ENCODE measurements at places on chromosomes 13 and 19.

DNA sequence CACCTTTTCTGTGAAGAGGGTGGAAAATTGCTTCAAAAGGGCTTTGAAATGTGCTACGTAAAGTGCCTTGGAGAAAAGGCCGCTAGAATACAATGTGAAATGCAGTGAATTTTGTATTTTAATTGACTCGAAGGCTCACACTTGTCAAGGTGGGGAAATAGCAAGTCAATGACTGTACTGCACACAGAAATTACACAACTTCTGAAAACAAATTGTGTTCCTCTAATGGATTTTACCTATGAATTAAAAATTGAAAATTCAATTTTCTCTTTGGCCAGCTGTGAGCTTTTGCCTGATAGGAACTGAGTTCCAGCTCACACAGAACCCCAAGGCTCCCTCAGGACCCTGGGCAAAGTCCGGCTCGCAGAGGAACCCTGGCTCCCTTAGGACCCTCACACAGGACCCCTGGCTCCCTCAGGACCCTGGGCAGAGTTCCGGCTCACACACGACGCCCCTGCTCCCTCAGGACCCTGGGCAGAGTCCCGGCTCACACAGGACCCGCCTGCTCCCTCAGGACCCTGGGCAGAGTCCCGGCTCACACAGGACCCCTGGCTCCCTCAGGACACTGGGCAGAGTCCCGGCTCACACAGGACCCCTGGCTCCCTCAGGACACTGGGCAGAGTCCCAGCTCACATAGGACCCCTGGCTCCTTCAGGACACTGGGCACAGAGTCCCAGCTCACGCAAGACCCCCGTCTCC lies 324.9 kb downstream of the UQCRFS1 start:
- no peak for DNase-seq

GRCh38 chr13:95677564-95678266 lies 776 bp downstream of the DNAJC3 start:
- DNase-seq = peak; percentile 19

DNA sequence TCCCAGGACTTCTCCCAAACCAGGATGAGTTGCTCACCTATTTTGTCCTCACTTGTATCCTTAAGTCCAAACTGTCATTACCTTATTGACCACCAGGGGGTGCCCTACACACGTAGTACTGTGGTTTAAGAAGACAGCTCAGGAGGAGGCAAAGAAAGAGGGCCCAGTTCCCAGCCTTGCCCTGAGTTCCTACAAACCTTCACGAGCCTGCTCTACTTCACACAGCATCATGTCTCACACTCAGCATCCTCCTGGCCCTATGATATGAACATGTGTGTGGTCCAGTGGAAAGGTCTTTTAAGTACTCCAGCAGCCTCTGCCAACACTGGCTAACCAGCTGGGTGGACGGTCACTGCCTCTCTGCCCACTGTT lies 8.1 kb upstream of the ZNF784 start:
- DNase-seq = peak; percentile 69

DNA sequence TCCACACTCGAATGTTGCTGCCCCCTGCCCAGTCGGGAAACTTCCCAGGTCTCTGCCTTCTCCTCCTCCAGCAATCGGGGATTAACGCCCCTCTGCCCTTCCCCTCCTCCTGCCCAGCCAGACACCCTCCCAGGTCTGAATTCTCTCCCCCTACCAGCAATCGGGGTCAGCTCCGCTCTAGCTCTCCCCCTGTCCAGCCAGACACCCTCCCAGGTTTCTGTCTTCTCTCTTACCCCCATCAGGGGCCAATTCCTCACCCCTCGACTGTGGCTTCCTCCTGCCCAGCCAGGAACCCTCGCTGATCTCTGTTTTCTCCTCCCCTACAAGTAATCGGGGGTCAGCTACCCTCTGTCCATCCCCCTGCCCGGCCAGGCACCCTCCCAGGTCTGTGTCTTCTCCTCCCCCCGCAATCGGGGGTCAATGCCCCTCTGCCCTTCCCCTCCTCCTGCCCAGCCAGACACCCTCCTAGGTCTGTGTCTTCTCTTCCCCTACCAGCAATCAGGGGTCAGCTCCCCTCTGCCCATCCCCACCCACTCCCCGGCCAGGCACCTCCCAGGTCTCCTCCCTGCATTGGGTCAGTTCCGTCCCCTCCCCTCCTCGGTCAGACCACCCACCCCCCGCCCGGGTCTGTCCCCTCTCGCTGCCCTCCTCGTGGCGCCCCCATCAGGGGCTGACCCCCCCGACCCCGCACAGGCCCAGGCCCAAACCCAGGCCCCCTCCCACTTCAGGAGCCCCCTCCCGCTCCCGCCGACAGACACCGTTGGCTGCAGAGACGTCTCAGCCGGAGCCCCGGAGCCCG lies 668 bp downstream of the ZFR2 start:
- no peak for DNase-seq

DNA sequence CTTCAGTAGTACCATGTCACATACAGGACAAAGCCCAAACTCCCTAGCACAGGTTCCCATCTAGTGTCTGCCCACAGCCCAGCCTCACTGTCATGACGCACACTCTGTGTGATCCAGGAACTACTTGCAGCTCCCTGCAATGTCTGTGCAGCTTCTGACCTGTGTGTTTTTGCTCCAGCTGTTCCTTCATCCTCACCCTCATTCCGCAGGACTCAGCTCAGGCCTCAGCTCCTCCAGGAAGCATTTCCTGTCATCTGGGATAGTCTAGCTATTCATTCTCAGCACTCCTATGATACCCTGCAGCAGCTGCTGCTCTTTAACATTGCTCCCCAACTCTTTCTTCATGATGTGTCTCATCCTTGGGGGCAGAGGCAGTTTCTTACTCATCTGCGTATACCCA lies 56.1 kb downstream of the ENOX1 start:
- peak; percentile 2 for DNase-seq

DNA sequence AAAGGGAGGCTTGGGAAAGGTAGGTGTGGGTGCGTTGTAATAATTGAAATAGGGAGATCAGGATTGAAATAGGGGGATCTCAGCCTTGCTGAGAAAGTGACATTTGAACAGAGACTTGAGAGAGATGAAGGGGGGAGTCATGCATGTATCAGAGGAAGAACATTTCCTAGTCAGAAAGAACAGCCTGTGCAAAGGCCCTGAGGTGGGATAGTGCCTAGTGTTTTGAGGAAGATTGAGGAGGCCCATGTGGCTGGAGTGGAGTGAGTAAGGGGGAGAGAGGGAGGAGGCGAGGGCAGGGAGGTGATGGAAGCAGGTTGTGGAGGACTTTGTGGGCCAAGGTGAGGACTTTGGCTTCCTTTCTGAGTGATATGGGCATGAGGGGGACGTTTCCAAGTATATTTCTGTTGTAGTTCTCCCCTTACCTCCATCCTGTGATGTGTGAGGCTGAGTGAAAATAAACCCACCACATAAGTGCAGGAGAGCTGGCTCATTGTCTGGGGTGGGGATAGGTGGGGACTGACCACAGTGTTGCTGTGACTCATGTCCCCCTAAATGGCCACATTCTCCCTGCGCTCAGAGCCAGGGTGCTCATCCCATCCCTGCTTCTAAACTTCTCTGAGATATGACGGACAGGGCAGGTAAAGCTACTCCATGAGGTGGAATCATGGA lies 17.8 kb downstream of the ACTL9 start:
- DNase-seq = no peak

- no peak for DNase-seq
Observed at GRCh38 chr19:34459614-34460013, 21.9 kb upstream of the WTIP start.

DNA sequence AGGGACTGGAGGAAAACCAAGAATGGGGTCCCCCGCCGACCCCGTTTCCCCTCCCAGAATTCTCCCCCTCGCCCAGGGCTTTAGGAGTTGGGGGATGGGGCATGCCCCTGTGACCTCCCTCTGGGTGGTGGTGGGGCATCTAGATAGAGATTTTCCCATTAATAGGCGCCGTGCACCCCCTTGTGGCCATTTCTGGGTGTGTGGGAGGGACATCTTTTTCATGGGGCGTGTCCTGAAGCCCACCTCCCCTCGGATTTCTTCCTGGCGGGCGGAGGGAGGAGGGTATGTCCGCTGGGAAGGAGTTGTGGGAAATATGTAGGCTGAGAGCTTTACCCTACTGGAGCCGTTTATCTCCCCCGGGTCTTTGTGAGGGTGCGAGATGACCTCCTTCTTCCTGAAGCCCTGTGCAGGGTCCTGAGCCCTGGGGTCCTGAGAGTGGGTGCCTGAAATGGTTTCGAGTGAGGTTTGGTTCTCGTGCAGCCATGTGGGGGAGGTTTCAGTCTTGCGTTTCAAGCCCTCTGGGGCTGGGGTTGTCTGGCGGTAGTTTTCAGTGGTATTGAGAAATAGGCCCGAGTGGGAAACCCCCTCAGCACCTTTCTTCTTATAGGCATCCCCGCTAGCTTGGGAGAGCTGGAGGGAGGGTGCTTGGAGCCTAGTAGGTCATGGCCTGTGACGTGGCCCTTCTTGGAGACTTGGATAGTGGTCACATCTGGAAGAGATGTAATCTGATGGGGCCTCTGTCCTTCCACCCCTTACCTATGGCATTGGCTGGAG lies 1.0 kb downstream of the PRMT1 start:
- peak; percentile 70 for DNase-seq

DNA sequence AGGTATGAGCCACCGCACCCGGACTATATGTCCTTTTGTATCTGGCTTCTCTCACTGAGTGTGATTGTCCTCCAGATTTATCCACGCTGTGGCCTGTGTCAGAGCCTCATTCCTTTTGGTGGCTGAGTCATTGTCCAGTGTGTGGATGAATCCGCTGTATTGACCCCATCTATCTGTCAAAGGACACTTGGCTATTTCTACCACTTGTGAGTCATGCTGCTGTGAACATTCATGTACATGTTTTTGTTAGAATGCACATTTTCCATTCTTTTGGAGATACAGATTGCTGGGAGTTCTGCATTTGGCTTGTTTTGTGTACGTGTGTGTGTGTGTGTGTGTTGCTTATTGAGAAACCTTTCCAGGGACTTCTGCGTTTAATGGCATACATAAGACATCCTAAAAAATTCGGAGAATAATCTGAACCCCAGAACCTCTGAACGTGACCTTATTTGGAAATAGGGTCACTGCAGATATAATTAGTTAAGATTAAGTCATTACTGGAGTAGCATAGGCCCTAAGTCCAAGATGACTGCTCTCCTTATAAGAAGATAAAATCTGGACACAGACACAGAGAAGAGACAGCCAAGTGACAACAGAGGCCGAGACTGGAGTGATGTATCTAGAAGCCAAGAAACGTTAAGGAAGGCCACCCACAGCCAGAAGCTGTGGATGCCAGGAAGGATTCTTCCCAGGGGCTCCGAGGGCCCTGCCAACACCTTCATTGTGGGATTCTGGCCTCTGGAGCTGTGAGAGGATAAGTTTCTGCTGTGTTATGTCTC lies 4.9 kb upstream of the GIPC3 start:
- DNase-seq = peak; percentile 94

DNA sequence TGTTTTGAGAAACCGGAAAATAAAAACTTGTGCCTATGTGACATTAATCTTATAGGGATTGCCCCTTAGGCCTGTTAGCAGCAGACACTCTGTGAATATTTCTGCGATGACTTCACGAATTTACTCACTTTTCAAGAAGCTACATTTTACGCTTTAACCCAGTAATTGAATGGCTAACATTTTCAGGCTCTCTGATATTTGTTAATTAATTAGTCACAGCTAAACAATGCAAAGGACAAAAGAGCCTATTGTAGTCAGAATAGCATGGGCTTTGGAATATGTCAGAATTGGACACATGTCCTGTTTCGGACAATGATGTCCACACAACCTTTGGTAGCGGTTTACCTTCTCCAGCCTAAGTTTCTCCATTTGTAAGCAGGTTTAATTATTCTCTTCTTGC lies 506.6 kb downstream of the EFNB2 start:
- no peak for DNase-seq

GRCh38 chr13:73893833-73894232 lies 240.4 kb downstream of the KLF12 start:
- DNase-seq = no peak

- peak; percentile 26 for DNase-seq
Observed at GRCh38 chr13:26965952-26966700, 205.5 kb downstream of the USP12 start.

- DNase-seq = no peak
Observed at GRCh38 chr19:50921426-50922316, 10.5 kb upstream of the KLK4 start.

GRCh38 chr19:37867831-37868230 lies 38.6 kb downstream of the WDR87 start:
- no peak for DNase-seq

- DNase-seq = no peak
Observed at GRCh38 chr13:47146991-47147811, 250.3 kb upstream of the HTR2A start.

DNA sequence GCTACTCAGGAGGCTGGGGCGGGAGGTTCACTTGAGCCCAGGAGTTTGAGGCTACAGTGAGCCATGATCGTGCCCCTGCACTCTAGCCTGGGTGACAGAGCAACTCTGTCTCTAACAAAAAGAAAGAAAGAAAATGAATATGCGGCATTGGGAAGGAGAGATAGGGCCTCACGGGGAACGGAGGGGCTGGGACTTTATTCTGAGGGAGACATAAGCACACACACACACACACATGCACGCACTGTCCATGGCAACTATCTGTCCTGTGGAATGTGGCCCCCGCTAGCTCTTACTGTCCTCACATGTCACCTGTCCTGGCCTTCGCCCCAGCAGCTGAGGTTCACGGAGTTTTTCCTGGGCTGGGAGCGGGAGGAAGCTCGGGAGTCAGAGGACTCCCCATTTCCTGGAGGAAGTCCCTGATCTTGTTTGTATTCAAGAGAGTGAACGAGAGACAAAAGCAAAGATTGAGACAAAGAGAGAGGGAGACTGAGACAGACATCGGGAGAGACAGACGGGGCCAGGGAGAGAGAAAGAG lies 654 bp downstream of the STAP2 start:
- DNase-seq = no peak

DNA sequence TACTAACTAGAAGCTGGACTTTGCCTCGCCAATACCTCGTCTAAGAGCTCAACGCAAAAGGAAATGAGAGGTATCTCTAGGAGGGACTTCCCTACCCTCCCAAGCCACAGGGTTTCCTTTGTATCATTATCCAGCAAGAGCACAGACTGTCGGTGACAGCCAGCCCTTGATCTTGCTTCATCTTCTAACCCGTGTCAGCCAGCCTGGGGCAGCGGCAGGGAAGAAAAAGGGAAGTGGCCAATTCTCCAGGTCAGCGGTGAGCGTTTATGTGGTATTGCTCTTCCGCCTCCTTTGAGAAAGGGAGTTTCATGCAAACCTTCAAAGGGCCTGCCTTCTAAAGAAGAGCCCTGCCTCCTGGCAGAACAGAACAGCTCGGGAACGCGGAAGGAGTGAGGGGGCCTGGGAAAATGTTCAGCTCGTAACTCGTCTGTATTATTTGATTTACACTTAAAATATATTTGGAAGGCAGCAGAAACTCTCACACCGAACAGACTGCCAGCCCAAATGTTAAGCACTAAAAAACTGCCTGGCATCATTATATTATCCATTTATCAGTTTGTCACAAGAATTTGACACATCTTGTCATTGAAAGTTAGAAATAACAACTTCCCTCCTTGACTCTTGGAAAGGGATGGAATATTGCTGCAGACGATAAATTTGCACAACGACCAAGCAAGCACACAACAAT lies 41.8 kb downstream of the EFNB2 start:
- DNase-seq = no peak
